ENCODE measurements at places on chromosomes 3 and 15.

- DNase-seq, result no peak
These were observed 275.5 kb downstream of the MECOM start for GRCh38 chr3:169387751-169388696.

DNA sequence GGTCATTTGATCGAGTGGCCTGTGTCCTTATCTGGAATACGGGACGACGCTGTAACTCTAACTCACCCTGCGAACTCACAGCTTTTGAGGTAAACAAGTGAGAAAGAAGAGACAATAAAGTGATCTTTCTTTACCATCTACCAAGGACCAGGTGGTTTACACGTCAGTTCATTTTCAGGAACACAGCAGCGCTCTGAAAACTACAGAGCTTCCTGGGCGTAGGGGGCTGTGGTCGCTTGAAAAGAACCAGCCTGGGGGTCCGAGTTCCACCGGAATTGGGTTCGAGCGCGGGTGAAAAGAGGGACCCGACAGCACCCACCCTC, 357 bp downstream of the KIAA1143 start:
- no peak for DNase-seq

DNA sequence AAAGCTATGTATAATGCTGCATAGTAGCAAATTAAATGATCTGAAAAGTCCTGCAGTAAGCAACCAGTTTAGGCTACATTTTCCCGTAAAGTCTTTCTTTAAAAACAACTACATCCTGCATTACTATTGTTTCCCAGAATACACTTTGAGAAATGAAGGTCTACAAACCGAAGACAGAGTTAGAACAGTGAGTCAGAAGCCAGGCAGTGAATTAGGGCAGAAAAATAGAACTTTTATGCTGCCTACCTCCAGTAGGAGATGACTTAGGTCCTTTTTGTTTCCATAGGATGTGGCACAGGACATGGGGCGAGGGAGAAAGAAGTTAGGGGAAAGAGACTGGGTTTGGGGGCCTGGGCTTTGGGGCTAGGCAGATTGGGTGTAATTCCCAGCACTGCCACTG, 127.3 kb downstream of the PPM1L start:
- DNase-seq, result no peak

GRCh38 chr3:135364676-135365075, 569.6 kb downstream of the EPHB1 start:
- DNase-seq, result no peak

DNA sequence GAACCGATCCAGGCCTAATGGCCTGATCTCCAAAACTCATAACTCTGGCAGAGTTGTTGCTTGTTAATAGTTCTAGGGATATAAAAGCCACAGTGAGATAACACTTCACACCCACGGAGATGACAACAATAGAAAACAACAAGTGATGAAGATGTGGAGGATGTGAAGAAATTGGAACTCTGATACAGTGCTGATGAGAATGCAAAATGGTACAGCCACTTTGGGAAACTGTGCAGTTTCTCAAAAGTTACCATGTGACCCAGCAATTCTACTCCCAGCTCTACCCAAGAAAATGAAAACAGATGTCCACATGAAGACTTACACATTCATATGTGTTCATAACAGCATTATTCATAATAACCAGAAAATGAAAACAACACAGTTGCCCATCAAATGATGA, 3.8 kb downstream of the CMTM7 start:
- DNase-seq, result no peak

DNA sequence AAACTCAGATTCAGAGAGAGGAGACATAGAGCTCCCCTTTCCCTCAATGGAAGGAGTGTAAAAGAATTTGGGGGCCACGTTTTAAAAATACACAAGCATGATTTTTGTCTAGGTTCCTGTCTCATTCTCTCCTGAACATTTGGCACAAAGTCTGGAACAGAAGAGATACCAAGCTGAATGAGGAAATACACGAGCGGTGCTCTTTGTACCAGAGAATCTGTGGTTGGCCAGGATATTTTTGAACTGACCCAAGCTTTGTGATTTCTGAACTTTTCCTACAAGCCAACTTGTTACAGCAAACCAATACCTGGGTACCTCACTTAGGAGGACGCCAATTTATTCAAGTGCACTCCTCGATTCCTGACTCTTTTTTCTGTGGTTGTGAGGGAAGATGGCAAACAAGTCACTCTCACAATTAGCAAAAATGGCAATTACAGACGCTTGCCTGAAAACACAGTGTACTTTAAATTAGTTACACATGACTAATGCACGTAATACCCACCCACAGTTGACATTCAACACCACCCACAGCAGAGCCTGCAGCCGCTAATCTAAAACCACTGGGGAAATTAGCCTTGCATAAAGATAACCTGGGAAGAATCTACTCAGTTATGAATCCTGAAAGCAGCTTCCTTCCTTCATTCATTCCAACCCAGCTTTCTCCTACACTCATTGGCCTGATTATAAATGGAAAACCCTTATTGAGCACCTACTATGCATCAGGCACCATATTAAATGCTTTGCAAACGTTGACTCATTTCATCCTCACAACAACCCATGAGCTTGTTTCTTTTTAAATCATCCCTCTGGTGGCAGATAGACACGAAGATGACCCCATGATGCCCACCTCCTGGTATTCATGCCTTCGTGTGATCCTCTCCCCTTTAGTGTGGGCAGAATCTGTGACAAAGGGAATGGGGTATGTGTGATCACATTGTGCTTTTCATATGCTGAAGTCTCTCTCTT, 293.5 kb downstream of the KBTBD8 start:
- no peak for DNase-seq

- DNase-seq, result no peak
These were observed 85.5 kb downstream of the LARS2 start for GRCh38 chr3:45473841-45474240.

DNA sequence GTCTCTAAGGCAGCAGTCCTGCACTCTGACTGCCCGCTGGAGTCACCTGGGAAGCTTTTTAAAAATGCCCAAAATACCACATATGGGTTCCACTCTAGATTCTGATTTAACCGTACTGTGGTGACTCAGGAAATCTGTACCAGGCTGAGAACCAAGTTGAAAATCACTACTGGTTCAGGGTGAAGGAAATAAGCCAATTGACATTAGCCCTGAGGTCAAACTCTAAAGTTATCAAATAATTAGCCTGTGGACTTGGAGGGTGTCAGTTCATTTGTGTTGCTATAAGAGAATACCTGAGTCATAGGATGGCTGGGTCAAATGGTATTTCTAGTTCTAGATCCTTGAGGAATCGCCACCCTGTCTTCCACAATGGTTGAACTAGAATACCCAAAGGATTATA, 321.7 kb upstream of the ROPN1 start:
- DNase-seq, result no peak

DNA sequence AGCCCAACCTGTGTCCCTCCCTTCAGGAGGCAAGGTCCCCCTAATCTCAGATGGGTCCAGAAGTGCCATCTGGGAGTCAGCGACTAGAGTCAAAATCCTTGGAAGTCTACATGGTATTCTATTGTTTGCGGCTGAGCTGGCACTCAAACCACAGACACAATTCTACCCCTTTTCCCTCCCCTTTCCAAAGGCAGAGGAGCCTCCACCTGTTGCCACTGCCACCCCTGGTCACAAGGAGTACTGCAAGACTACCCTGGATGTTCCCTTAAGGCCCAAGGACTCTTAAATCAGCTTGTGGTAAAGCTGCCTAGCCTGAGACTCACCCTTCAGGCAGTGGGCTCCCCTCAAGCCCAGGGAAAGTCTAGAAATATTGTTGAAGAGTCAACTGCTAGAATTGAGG, 4.3 kb upstream of the OR5H6 start:
- DNase-seq, result no peak

- no peak for DNase-seq
These were observed 11.9 kb downstream of the ATP8B4 start for GRCh38 chr15:50107157-50107556.

DNA sequence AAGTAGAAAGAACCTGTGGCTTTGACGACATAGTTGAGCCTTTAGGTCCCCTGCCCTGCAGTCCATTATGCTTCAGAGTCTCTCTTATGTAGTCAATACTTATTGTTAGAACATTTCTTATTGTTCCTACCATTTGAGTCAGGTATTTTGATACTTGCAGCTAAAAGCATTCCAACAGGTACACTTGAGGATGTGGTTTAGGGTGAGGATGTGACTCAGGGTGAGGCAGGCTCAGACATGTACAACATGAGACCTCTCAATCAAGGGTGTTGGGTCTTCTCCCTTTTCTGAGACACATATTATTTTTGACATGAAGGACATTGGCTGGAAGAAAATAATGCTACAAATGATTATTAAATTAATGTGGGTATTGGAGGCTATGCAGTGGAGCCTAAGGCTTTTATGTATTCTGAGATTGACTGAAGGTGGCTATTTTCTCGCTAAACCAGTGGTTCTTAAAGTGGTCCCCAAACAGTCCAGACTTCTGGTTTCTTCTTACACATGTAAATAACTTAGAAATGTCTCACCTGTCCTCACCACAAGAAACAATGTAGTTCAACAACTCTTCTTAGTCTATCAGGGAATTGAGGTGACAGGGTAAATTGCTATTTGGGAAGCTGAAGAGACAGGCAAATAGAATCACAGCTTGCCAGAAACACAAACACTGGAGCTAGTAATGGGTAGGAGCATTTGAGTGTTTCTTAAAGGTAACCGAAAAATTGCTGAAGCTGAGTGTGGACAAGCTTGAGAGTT, 135.5 kb upstream of the ZPLD1 start:
- DNase-seq, result no peak

DNA sequence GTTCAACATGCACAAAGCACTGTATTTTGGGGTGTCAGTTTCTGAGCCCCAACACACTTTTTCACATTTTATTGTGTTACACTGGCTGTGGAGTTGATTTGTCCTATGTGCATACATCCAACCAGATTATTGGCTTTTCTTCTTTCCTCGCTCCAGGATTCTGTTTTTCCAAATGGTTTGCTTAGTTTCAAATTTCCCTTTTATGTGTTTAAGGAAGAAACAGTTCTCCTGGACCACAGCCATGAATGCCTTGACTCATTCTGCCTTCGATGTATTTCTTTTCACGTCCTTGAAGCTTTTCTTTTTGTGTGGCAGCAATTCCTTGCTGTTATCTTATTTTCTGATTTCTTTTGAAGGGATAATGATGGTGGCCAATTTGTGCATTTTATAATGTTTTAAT, 53.8 kb downstream of the CACNA2D3 start:
- DNase-seq, result no peak

- DNase-seq, result no peak
These were observed 30.4 kb downstream of the ACKR2 start for GRCh38 chr3:42839616-42840015.

DNA sequence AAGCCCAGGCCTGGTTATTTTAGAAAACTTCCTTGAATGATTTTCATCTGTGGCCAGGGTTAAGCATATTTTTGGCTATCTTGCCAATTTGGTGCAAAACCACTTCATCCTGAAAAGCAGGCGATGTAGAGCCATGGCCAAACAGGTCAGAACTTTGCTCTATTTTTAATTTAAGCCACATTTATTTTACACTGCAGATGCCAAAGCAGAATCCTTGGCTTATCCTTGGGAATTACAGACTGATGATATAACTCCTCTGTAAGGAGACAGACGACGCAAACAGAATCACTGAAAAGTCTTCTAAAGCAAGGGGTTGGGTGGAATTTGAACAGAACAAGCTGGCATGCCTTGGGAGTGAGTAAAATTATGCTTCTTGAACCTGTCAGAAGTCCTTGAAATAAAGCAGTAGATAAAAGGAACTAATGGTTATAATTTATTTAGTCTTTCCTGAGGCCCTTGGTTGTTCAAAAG, 121.9 kb downstream of the CHST2 start:
- no peak for DNase-seq

GRCh38 chr3:162263596-162263995, 767.0 kb downstream of the OTOL1 start:
- no peak for DNase-seq

DNA sequence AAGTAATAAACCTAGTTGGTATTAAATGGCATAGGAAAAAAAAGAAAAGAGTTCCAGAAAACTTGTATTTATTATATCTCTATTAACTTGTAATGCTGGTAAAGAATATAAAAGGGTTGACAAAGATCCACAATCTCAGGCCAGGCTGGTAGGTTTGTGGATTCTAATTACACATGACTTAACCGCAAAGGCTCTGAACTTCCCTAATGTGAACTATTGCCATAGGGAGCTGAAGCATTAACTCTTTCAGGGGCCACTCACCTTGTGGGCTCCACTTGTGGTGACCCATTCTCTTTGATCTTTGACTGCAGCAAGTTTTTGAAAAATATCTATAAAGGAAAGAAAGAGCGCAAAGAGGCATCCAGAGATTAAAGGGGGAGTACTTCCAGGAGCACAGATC, 58.5 kb downstream of the NEK10 start:
- no peak for DNase-seq

GRCh38 chr3:190227064-190227463, 95.2 kb downstream of the CLDN1 start:
- no peak for DNase-seq

- no peak for DNase-seq
These were observed 257.7 kb upstream of the UBE2E1 start for GRCh38 chr3:23547905-23548650.

GRCh38 chr15:75201616-75202250, at the start of gene C15orf39:
Gene C15orf39, plus strand, starts transcription at chr15:75201882. Its CDS starts 4,167 bp downstream, at chr15:75206049.
- DNase-seq, result peak; percentile 84

DNA sequence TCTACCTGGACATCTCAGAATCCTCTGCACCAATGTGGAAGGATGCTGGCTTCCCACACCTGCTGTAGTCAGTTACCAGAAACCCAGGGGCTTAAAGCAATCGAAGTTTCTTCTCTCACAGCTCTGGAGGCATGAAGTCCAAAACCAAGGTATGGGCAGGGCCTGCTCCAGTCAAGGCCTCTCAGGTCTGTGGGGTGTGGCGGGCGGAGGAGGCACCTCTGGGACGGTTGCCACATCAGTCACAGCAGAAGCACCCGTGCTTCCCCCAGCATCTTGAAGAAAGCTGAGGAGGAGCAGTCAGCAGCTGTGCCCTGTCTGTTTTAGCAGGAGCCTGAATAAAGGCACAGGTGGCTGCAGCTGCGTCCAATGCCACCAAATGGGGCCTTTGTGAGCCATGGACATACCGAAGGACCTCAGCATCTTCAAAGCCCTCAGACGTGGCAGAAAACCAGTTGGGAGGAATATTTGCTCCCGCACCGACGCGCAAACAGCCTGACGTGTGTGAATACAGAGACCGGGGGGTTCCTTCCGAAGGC, 68.9 kb downstream of the TFRC start:
- DNase-seq, result no peak

DNA sequence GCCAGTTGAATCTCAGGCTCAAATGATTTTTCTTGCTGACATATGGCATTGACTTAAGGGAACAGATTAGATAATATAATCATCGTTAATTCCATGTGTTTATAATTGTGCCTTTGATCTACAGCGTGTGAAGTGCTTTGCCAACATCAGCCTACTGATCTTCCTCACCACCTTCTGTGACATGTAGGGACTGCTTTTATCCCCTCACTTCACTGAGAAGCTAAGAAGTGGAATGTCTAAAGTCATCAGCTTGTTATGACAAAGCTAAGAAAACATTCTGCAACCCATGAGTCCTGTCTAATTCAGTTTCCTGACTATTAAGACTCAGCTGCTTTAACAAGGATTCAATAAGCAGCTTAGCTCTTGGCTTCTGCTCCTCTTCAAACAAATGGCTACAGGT, 106.0 kb downstream of the MYH15 start:
- DNase-seq, result no peak

Data from CD8-positive, alpha-beta memory T cell (primary cell).